ENCODE measurements at places on chromosomes 6 and 20.

DNA sequence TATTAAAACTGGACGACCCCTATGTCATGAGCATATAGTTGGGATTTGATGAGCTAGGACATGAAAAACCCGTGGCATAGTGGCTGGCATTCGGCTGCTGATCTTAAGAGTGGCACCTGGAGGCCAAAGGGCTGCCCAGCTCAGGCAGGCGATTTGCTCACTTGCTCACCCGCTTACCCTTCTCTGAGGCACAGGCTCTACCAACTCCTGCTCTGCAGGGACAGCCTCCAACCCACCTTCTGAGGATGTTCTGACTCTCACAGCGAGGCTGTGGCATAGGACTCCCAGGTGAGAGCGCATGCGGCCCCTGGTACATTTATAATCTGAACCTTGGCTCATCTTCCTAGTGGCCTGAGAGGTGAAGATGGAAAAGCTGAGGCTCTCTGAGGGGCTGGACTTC, 995 bp downstream of the RSPO4 start:
- no peak for DNase-seq

DNA sequence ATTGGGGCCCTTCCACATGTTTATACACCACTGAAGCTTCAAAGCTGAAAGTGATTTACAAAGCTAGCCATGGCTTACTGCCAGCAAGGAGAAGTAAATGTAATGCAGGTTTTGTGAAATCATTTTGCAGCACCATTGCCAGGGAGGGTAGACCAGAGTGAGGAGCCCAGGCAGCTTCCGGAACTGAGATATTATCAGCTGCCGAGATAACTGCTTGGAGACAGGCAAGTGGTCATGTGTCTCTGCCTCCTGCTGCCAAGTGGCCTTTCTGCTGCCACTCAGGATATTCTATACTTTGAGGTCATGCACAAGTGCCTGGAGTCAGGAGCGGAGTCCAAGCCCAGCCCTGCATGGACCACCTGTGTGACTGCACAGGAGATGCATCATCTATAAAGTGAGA, 160.2 kb downstream of the SYNDIG1 start:
- DNase-seq, result no peak

GRCh38 chr6:56374841-56375369, 127.5 kb upstream of the COL21A1 start:
- DNase-seq, result no peak

GRCh38 chr6:158813032-158813431, 6.1 kb downstream of the EZR start:
- DNase-seq, result no peak

DNA sequence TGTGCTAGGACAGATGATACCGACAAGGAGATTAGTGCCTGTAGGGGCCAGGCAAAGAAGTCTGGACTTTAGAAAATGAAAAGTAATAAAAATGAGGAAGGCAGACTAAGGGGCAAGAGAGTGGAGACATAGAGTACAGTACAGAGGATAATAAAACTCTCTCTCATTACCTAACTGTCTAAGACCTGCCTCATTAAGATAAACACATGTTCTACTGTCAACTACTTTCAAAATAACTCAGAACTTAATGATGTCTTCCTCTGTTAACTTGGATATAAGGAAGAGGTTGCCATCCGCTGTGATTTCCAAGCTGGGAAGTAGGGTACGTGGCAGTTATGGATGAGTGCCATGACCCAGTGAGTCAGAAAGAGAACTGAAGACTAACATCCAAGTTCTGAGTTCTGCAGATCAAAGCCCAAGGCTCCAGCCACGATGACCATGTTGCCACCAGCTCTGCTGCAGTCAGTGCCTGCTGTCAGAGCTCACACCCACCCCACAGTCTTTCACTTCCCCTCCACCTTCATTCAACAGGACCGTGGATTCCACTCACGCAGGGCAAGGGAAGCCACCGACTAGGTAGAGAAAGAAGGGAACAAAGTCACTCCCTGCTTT, 81.8 kb downstream of the KIF16B start:
- DNase-seq, result peak; percentile 21

DNA sequence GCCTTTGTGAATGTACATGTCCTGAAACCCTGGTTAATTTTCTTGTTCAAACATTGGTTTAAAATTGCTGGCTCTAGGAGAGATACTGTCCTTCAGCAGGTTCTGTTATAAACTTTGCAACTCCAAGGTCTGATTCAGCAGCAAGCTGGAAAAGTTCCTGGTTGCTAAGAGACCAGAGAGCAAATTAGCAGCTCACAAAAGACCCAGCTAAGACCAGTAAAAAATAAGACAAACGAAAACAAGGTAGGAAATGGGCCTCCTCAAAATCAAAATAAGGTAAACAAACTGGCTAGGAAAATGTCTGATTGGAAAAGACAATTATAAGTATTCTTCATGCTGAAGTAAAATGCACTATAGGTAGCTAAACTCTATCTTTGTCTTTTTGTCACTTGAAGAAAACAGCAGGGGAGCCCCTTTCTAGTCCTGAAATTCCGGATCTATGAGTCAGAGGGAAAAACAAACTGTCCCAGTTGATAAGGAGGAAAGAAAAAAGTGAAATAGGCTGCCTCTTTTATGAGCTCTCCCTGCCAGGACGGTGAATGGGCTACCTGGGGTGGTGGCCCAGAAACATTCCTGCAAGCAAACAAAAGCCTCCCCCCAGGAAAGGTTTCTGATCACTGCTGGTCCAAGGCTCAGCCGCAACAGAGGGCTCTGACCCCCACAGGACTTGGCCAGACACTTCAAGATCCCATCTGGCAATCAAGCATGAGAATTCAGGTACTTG, 41.6 kb downstream of the UNC5CL start:
- DNase-seq, result no peak

GRCh38 chr20:24892522-24892921, 56.5 kb upstream of the CST7 start:
- no peak for DNase-seq

GRCh38 chr6:31473780-31474761, 23.9 kb upstream of the MICB start:
- DNase-seq, result no peak

DNA sequence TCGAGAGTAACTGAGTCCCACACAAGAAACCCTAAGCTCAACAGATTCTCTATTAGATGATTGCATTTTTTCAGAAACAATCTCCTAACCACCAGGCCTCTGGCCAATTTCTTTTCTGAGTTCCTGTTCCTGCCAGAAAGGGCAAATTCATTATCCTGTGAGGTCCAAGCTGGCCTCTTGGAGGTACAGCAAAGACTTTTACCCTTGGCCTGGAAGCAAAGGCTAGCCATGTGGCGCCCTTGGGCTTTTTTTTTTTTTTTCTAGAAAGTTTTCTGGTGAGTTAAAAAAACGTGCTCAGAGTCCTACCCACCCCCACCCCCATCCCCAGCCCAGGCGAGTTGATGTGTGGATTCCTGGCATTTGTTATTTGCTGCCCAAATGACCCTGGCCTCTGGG, 59.0 kb upstream of the EEF1A1 start:
- peak; percentile 11 for DNase-seq

GRCh38 chr20:36815454-36816091, 42.0 kb upstream of the DSN1 start:
- DNase-seq, result no peak

DNA sequence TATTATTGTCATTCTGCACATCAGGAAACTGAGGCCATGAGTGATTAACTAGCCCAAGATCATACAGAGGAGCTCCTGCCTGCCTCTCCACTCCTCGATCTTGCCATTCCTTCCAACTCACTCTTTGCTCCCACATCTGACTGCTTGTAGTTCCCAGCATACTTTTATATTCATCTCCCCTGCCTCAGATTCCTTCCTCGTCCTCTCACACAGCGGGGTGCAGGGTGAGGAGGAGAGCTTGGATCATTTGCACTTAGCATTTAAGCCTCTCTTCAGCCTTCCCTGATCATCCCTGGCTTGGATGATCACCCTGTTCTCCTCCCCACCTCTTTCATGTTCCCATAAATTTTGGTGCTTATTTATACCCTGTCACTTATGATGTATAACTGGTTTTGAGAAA, 515.1 kb upstream of the SOX4 start:
- no peak for DNase-seq

- no peak for DNase-seq
Measured at GRCh38 chr20:45470262-45470931, 844 bp downstream of the WFDC2 start.

DNA sequence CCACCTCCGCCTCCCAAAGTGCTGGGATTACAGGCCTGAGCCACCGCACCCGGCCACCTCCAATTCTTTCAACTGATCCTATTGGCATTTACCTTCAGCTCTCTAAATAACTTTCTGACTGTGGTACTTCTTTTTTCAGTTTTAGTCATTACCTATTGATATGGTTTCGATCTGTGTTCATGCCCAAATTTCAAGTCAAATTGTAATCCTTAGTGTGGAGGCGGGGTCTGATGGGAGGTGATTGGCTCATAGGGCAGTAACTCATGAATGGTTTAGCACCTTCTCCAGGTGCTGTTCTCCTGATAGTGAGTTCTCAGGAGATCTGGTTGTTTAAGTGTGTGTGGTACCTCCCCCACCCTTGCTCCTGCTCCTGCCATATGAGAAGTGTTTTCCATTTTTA, 140.9 kb downstream of the LPA start:
- DNase-seq, result no peak

DNA sequence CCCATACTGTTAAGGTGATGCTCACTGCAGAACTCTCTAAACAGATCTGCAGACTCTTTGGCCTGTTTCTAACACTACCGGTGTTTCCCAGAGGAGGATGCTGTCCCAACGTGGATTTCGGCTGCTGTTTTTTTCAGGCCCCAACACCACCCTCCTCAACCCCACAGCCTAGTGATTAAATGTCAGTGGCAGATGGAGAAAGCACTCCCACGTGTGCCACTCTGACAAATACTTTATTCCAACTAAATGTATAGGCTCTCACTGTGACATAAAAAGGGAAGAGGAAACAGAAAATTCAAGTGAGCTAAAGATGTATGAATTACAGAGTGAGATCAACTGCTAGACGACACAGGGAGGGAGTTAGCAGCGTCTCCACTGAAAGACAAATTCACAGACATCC, 3.6 kb downstream of the TBC1D20 start:
- DNase-seq, result no peak

DNA sequence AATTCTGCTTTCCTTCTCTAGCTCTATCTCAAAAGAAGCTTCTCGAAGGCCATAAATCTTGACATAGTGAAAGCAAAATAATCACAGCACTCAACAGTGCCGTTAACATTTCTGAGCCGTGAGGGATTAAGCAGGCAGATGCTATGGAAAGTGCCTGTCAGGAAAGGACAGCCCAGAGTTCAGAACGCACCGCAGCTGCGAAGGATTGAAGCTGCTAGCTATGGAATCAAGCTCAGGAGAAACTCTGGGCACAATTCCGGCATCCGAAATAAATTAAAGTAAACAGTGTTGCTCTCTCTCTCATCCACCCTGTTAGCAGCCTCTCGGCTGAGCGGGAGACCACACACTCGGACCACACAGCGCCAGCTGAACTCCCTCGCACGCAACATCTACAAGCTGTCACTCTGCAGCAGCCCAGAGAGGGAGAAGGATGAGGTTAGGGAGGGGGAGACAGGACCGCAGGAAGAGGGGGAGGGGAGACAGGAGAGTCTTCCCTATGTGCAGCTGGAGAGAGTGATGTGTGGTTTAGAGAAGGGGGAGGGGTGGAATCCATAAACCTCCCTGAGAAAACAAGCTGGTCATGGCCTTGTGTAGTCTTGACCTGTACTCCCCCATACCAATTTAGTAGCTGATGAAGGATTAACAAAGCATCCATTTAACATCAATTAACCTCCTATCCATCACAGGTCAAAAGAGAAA, 9.0 kb downstream of the EXOC2 start:
- no peak for DNase-seq

- DNase-seq, result no peak
Measured at GRCh38 chr20:25018841-25019240, 26.3 kb upstream of the APMAP start.

DNA sequence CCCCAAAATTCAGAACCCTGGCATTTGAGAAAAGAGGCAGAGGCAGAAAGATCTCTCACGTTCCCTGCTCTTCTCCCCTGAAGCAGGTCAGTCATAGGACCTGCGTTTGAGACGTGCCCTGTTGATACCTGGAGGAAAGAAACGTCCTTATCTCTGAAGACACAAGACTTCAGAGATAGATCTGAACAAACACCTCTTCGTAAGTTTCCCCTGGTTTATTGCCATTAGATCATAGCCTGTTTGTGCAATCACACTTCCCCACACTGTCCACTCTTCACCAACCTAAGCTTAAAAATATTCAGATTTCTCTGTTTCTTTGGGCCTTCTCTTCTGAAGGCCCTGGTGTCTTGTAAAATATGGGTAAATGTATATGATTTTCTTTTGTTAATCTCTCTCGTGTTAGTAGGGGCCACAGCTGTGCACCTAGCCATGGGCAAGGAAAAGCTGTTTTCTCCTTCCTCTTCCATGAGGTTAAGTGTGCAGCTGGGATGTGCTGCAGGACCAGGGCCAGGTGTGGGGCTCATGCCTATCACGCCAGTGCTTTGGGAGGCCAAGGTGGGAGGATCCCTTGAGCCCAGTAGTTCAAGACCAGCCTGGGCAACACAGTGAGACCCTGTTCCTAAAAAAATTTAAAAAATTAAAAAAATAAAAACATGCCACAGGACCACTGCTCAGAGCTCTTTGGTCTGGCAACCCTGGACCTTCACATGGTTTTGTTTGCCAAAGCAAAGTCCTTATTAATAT, 4.7 kb upstream of the SLC22A2 start:
- no peak for DNase-seq

GRCh38 chr6:144339859-144340452, 54.8 kb downstream of the UTRN start:
- no peak for DNase-seq

DNA sequence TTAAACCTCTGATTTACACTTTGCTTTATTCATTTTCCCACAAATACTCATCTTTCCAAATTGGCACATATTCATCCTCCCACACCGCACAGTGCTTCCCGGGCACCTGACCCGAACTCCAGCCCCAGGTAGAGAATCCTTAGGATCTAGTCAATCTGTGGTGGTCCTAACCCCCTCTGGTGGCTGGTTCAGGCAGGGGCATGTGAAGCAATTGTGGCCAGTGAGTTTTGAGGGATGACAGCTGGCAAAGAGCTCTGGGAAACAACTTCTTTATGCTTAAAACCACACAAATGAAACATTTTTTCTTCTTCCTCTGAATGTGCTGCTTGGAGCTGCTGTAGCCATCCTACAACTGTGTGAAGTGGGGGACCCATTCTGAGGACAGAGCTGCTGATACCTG, 54.7 kb downstream of the ELOVL5 start:
- no peak for DNase-seq

DNA sequence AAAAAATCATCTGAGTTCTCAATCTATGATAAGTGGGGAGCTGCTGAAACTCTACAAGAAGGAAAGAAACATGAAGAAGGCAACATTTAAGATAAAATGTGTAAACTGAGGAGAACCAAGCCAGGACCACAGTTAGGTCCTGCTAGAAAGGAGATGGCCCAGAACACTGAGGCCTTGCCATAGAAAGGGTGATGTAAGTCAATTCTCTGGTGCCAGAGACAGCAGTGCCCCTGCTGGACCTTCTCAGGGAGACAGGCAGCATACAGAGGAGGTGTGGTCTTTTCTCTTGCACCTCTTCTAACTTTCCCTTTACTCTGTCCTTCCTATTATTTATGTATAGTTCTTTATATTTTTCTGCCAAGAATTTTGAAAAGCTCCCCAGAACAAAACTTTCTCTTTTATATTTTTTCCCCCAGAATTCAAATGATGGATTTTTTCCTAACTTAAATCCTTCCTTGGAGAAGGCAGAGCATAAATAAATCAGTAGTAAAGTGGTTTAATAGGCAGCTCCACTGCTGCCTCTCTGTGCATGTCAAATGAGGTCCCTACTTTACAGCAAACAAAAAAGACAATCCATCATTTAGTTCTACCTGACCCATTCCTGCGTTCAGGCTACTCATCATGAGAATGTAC, 9.0 kb downstream of the UQCC2 start:
- DNase-seq, result no peak
